ENCODE measurements at places on chromosomes 3 and 15.
A peak's percentile ranks its signal among the peaks of the same experiment; 100 is the strongest.

DNA sequence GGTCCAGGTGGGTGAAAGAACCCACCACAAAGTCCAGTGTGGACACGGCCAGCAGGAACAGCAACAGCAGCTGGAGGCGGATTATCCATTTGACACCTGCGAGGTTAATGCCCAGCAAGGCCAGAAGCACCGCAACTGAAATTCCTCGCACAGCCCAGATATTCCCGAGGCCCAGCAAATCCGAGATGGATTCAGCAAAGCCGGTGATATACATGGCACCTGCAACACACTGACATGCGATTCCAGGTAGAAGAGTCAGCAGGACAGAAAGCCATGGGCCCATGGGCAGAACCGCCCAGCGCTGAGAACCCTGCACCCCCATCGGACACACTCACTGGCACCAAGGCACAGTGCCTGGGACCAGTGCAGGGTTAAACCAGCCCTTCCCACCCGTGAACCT is 34.8 kb downstream of the SLC12A8 start:
- DNase-seq, result no peak

DNA sequence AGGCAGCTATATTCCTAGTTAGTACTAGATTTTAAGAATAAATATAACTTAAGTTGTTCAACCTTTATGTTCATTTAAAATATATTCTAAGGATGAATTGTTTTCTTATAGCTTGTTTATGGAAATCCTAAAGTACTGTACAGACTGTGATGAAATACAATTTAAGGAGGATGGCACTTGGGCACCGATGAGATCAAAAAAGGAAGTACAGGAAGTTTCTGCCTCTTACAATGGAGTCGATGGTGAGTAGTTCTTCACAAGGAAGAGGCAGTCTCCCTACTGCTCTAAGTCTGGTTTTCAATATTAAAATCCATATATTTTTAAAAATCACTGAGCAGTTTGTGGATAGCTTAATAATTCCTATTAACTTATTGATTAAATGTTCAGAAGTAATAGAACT is 29.6 kb downstream of the CALML4 start:
- no peak for DNase-seq

GRCh38 chr3:66035763-66036477 is 2.8 kb downstream of the MAGI1 start:
- no peak for DNase-seq

GRCh38 chr3:32113981-32114545 is 7.6 kb downstream of the GPD1L start:
- DNase-seq, result no peak

DNA sequence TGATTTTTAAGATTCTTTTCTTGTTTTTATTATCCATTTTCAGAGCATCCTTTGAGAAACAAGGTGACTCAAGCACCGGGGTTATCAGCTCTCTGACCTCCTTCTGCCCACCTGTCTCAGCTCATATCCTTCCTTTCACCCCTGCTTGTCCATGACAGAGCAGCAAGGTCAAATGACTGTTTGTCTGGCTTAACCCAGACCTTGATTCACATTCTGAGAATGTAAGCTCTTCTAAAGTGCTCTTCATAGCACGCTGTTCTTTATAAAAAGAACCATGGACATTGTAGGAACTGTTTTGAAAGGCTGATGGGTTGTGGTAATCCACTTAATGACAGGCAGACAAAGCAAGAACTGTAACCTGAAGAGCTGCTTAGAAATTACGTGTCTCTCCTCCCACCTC is 122.5 kb downstream of the CHST2 start:
- DNase-seq, result no peak

GRCh38 chr3:170815340-170815739 is 54.7 kb downstream of the RPL22L1 start:
- no peak for DNase-seq

- no peak for DNase-seq
Observed at GRCh38 chr15:82181371-82181770, 81.2 kb downstream of the EFL1 start.

DNA sequence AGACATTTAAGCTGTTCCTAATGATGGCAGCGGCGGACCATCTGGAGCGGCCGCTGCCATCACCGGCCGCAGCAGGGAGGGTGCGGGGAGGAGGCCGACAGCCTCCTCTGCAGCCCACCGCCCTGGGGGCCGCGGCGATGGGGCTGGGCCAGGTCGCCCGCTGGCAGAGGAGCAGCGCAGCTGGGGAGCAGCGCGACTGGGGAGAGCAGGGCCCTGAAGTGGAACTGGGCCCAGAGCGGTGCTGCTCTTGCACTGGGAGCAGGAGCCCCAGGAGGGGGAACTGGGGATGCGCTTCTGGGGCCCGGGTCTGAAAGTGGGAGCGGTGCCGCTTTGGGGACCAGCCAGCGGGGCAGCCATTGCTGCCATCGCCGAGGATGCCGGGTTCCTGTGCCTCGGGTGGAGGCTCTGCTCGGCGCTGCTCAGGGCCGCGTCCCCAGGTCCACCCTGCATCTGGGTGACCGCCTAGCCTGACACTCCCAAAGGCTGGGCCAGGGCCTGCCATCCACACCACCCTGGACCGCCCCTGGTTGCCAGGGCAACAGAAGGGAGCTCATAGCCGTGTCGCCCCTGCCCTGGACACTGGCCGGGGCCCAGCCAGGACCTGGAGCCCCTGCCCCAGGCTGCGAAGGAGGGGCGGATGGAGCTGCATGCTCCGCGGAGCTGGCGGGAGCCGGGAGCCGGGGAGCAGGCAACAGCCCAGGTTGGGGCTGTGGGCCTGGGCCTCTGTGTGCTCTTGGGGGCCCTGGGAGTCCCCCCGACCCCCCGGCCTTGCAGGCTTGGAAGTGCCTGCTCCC is 15.5 kb upstream of the PLA2G4E start:
- no peak for DNase-seq

- DNase-seq, result no peak
Observed at GRCh38 chr3:121064121-121064520, 156.1 kb downstream of the STXBP5L start.

DNA sequence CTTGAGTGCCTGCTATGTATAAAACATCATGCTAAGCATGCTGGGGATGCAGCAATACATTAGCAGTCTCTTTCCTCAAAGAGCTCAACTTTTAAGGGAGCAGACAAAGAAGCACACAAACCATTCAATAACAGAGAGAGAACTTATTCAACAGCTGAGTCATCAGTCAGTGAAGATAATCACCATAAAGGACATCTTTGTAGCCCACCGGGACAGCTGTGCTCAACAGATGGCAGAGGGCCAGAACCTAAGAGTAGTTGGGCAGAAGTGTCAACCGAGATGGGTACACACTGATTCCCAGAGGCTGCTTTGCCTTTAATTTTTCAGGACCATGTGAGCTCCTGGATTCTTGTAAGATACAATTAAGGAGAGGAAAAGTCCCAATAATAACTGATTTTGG is 4.2 kb upstream of the RAB8B start:
- DNase-seq, result no peak

DNA sequence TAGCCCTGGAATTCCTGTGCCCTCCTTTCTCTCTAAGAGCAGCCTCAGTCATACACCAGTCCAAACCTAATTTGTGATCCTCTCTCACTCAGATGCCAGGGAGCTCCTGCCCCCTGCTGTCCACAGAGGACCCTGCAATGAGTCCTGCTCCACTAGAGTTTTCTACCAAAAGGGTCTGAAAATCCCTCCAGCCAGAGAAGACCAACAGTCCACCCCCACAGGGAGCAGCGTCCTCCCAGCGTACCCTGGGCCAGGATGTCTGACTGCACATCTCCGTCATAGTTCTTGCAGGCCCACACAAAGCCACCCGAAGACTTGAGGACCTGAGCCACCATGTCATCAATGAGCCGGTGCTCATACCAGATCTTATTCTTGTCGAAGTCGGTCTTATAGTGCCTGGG is 15.4 kb downstream of the IDH2 start:
- no peak for DNase-seq

GRCh38 chr3:72887705-72888545 is at the start of gene GXYLT2:
GXYLT2 (plus strand) TSS chr3:72888046; CDS start chr3:72888234, 188 bp downstream.
- no peak for DNase-seq

DNA sequence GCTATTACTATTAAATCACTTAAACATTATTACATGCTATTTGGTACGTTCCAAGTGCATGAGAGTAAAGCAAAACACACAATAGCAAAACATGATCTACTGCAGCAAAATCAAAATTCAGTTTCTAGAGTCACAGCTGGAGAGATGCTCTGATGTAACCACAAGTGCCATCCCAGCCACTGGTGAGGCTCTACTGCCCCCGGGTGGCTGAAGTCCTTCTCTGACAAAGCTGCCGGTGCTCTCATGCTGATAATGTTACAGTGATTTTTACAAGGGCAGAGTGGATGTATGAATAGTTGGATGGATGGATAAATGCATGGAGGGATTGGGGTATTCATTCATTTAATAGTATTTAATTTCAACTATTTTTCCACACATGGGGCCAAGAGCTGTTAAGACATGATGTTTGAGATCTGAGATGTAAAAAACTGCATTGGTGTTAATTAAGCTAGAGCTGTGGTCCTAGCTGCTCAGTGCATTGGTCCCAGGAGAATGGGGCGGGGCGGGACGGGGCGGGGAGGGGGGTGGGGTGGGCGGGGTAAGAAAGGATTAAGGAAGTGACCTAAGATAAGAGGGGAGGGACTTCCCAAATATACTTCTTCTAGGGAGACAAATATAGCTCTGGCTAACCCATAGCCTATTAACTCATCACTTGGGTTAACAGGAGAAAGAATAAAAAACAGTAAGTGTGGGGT is 5.3 kb upstream of the SPESP1 start:
- DNase-seq, result peak; percentile 20

DNA sequence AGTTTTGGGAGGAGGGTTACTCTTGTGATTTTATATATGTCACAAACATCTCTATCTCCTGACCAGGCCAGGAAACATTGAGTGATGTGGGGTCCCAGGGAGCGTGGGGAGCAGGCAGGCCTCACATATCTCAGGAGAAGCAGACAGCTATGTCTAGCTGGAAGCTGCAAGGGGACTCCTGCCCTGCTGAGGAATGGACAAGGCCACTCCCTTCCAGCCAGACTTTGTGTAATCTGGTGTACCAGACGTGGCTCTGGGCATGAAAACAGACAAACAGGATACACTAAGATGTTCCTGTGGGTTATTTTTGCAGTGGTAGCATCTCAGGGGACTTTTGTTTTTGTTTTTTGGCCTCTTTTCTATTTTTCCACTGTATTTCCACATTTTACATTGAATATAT is 23.2 kb downstream of the CYP8B1 start:
- DNase-seq, result no peak

DNA sequence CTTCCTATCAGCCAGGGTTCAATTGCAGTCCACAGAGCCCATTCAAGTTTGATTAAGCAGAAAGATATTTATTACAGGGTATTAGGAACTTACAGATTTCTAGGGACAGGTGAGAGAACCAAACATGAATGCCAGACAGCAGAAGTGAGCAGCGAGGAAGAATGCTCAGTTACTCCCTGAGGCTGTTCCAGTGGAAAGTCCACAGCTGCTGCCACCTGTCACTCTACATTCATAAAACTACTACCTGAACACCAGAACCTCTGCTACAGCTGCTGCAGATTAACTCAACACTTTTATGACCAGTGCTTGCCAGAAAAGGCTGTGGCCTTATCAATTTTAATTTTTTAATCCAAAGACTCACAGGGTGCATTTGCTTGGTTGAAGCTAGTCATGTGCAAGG is 325.4 kb upstream of the ONECUT1 start:
- no peak for DNase-seq

DNA sequence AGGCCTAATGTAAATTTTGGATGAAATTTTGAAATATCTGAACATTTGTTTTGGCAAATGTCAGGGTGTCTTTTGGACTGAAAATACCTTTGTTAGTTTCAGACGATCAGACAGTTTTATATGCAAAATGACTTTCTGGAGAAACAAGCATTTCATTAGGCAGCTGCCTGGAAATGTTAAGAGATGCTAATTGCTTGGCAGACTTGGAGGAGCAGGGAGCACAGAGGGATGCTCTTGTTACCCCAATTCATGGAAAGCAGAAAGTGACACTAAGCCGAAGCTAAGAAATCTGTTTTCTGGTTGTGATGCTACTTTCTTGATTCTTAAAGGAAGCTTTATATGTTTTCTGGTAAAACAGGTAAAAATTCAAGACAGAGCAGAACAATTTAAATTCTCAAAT is 204.3 kb upstream of the GBE1 start:
- no peak for DNase-seq

DNA sequence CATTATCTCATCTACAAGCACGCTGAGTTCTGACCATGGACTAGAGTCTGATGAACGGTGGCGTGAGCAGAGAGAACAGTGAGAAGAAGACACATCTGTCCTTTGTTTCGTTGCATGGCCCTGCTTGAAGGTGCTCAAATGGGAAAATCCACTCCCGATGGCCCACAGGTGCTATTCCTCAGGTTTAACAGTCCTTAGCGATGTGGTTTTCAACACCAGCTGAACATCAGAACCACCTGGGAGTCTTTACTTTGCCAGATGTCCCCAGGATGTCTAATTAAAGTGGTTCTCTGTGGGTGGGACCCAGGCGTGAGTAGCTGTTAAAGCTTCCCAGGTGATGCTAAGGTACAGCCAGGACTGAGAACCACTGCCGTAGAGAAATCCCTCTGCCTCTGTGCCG is 13.0 kb downstream of the ADAMTS17 start:
- no peak for DNase-seq

DNA sequence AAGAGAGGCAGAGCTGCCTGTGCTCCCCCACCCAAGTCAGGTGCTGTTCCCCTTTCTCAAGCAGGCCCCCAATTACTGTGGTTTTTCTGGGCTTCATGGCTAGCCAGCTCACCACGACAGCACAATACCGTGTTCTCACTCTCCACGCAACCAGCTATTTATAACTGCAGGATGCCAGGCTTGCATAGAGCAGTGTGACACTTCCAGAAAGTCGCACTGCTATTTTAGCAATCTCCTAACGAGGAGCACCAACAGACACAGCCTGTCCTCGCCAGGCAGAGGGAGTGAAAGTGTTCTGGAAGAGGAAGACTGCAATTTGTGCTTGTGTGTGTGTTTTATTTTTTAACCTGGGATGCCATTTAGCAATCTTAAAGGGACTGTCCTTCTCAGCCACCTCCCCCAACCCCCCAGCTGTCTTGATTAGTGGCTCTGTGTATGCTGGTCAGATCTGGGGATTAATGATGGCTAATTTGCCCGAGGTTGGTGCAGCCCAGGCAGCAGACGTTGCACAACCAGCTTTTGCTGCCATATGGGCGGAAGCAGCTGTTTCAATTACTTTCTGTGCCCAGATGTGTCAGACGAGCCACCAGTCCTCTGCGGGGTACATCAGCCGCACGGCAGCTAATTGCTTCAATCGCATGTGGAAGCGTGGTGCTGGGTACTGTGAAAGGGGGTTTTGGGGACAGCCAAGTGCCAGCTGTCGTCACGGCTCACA is 268.0 kb upstream of the ARRDC4 start:
- DNase-seq, result no peak

GRCh38 chr3:185137821-185138220 is 15.0 kb downstream of the C3orf70 start:
- DNase-seq, result no peak

DNA sequence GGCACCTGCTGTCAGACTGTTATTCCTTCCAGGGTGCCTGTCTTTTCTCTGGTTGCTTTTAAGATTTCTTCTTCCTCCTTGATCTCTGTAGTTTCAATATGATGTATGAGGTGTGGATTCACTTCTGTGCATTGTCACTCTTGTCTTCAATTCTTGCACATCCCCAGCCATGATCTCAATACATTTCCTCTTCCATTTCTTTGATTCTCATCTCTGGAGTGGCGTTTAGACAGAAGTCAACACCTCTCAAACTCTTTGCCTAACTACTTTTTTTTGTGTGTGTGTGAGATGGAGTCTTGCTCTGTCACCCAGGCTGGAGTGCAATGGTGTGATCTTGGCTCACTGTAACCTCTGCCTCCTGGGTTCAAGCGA is 224.4 kb upstream of the LYSMD4 start:
- DNase-seq, result no peak

- no peak for DNase-seq
Observed at GRCh38 chr3:172726380-172726779, 15.5 kb upstream of the NCEH1 start.

- no peak for DNase-seq
Observed at GRCh38 chr3:3578718-3579117, 220.5 kb upstream of the LRRN1 start.
